Brain microvascular endothelial cell (primary cell): ENCODE measurements at places on chromosomes 3 and 15.
A peak's percentile ranks its signal among the peaks of the same experiment; 100 is the strongest.

DNA sequence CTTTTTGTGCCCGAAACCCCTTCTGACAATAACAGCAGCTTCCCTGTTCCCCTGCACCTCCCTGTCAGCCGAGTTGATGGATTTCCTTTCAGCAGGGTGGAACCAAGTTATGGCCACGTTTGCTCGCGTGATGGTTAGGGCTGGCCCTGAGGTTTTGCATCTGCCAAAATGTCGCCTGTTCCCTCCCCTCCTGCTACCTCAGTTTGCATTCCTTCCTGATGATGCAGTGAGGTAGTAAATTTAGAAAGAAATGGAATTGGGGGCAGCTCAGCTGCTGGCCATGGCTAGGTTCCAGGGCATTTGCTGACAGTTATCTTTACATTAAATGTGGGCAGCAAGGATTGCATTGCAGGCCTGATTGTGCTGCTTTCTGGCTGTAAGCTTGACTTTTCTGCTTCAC, 13.2 kb downstream of the LIMD1 start:
- no peak for DNase-seq

DNA sequence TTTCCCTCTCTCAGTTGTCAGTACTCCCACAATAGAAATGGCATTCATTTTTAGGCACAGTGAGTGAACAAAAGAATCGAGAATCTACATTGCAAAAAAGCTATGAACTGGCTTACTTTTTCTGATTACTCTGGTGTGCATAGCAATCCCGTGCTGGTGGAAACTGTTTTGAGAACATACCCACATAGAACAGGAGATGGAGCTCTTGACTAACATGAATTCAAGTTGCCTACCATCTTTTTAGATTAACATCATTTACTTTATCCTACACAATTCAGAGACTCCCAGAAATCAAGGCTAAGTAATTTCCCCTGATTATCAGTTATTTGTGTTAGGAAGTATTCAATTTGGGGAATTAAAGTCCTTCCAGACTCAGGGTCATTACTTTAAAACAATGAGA, 326.6 kb downstream of the ARPP21 start:
- peak; percentile 60 for DNase-seq

GRCh38 chr3:129628169-129628522, 21.7 kb upstream of the PLXND1 start:
- no peak for DNase-seq

GRCh38 chr15:40279437-40280141, 3.3 kb downstream of the ANKRD63 start:
- peak; percentile 31 for DNase-seq

DNA sequence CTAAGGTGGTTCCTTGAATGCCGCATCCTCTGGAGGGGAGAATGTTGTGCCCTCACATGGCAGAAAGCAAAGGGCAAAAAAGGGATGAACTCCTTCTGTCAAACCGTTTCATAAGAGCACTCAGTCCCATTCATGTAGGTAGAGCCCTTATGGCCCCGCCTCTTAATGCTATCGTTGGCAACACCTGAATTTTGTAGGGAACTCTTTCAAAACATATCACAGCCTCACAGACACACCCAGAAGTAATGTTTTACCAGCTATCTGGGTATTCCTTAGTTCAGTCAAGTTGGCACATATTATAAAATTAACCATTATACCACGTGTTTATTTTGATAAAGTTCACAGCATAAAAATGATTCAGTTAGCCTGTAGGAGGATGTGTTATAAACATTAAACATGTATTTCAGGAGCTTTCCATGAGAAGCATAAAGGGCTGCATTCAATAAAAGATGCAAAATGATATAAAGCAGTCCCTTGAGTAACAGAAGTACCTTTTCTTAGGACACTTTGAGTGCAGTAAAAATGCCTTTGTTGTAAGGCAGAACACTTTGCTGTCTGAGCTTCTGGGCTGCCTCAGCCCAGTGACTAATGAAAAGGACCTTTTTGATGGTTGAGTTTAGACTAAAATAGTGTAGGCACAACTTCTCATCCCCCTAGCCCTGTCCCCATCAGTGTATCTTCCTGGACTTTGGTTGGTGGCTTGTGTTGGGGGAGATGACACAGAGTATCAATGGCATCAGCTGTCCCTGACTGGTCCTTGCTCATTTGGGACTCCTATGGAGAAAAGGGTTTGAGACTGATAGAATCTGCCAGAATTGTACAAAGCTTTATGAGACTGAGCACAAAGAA, 263.5 kb upstream of the TPRG1 start:
- no peak for DNase-seq

DNA sequence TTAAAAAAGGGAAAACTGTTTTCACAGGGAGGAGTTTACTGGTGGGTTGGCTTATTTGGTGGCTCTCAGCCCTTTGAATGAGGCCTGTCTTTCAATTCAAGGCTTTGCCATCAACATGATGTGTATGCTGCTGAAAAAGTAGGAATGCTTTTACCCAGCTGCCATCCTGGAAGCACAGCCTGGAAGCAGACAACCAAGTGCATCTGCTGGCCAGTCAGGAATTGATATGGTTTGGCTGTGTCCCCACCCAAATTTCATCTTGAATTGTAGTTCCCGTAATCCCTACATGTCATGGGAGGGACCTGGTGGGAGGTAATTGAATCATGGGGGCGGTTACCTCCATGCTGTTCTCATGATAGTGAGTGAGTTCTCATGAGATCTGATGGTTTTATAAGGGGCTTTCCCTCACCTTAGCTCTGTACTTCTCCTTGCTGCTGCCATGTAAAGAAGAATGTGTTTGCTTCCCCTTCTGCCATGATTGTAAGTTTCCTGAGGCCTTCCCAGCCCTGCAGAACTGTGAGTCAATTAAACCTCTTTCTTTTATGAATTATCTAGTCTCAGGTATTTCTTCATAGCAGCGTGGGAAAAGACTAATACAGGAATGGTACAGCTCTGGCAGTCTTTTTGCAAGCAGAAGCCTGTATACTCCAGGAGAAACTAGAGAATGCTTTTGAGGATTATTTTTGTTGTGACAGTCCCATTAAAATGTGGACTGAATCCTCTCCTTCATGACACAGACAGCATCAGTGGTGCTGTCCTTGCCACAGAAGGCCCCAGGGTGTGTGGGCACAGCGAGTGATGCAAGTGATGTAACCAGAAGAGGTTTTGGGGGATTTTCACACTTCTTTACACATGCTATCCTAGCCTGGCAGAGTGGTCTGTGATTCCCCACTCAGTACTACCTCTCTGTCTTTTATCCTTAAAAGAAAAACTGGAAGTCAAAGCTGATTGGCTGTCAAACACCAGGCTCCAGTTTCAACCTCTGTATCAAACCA, 20.0 kb downstream of the PLCL2 start:
- no peak for DNase-seq

- DNase-seq: no peak
Measured at GRCh38 chr3:126955004-126955790, 27.7 kb upstream of the PLXNA1 start.

DNA sequence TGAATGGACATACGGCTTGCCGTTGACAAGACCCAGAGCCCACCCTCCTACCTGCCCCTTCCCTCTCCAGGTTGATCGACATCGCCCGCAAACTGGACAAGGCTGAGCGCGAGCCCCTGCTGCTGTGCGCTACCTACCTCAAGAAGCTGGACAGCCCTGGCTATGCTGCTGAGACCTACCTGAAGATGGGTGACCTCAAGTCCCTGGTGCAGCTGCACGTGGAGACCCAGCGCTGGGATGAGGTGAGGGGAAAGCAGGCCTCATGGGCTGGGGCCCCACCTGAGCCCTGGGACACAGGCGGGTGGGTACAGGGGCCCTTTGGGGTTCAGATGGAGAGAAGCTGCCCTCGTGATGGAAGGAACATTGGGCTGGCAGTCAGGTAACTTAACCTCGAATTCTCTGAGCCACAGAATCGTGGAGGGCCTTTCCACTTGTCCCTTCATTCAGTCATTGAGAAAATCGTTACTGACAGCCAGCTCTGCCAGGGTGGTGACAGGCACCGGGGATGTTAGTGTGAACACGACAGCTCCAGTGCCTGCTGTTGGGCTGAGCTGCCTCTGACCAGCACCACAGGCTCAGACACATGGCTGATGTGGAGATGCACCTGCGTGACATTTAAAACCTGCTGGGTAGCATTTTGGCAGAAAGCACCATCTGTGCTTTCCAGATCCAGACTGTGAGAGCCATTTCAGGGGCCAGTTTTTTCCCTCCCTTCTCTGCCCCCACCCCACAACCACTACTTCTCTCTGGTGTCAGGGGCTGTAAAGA, 25.6 kb upstream of the RHO start:
- no peak for DNase-seq

GRCh38 chr15:68877626-68878025, 52.7 kb upstream of the SPESP1 start:
- no peak for DNase-seq

GRCh38 chr3:131796558-131797198, 238.1 kb downstream of the CPNE4 start:
- DNase-seq: no peak

GRCh38 chr3:156614642-156615511, 59.5 kb upstream of the TIPARP start:
- DNase-seq: no peak

DNA sequence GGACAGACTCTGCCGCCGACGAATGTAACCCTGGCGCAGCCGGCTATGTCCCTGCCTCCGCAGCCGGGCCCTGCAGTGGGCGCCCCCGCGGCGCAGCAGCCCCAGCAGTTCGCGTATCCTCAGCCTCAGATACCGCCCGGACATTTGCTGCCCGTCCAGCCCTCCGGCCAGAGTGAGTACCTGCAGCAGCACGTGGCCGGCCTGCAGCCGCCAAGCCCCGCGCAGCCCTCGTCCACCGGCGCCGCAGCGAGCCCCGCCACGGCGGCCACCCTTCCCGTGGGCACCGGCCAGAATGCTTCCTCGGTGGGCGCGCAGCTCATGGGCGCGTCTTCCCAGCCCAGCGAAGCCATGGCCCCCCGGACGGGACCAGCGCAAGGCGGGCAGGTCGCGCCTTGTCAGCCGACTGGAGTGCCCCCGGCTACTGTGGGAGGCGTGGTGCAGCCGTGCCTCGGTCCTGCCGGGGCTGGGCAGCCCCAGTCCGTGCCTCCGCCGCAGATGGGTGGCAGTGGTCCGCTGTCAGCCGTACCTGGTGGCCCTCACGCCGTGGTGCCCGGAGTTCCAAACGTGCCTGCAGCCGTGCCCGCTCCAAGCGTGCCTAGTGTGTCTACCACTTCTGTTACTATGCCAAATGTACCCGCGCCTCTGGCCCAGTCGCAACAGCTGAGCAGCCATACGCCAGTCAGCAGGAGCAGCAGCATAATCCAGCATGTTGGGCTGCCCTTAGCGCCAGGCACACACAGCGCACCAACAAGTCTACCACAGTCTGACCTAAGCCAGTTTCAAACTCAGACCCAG, 2.4 kb downstream of the TSC22D2 start:
- no peak for DNase-seq

- DNase-seq: no peak
Measured at GRCh38 chr3:11510356-11510755, 133.4 kb downstream of the VGLL4 start.

DNA sequence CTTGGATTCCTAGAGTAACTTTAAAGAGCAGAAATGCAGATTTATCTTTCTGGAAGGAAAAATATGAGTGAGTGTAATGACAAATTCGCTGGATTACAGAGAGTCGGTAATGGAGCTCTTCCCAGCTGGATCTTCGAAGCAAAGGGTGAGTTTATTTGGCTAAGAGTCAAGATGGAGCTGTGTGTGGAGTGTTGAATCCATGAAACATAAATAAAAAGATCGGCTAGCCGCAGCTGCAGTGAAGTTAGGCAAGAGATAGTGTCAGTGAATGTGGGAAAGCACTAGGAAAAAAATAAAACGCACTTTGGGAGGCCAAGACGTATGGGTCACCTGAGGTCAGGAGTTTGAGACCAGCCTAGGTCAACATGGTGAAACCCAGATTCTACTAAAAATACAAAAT, 10.3 kb downstream of the NAALADL2 start:
- no peak for DNase-seq

GRCh38 chr15:38335116-38335515, 82.5 kb downstream of the SPRED1 start:
- DNase-seq: no peak

DNA sequence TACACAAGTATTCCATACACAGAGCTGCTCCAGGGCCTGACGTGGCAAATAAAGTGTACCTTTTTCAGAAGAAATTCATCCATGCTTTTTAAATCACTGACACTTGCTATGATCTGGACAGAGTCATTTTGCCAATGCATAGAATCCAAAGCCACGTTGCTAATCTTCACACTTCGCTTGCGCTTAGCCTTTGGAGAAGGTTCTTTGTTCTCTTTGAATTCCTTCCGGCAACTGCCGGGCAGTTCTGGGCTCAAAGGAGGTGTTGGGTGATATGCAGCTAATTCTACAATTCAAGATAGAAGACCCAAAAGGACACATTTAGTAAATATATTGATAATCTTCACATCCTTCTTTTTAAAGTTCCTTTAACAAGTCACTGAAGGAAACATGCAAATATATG, 69.9 kb downstream of the NR2E3 start:
- no peak for DNase-seq
